ENCODE measurements at places on chromosomes 6 and 20.

GRCh38 chr6:157514659-157515496, 133.9 kb downstream of the ZDHHC14 start:
- no peak for DNase-seq

DNA sequence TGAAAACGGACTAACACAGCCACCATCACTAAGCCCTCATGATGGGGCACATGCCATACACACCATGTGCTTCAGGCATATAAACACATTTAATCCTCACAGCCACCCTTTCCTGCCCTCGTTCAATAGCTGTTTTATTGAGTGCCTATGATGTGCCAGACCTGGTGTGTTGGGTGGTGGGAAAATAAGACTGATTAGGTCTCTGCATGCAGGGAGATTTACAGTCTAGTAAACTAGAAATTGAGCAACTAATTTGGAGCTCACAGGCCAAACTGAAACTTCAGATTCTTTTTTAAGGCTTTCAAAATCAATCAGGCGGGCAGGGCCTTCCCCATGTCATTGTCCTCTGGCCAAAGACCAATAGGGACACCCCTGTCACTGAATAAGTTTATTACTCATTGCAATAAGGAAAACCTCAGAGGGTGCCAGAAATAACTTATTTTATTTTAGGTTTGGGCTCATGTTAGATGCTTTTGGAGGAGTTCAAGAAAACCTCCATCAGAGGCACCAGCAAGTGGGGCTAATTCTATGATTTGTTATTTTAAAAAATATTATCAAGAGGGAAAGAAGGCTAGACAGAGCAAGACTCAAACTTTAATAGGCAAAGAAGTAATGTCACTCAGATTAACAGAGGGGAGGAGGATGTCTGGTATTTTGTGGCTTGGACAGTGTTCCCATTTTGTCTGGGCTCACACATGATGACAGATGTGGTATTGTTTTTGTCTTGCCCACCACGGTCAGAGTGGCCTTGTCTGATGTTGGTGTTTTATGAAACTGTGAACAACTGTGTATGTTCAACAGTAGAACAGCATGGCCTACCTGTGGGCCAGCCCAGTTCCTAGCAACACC, 12.0 kb downstream of the ZFP64 start:
- no peak for DNase-seq

- DNase-seq, result no peak
Measured at GRCh38 chr20:7411075-7411474, 529.2 kb downstream of the HAO1 start.

GRCh38 chr6:148892247-148892646, 145.4 kb downstream of the UST start:
- DNase-seq, result no peak

GRCh38 chr6:104585646-104586045, 274.1 kb downstream of the HACE1 start:
- DNase-seq, result no peak

DNA sequence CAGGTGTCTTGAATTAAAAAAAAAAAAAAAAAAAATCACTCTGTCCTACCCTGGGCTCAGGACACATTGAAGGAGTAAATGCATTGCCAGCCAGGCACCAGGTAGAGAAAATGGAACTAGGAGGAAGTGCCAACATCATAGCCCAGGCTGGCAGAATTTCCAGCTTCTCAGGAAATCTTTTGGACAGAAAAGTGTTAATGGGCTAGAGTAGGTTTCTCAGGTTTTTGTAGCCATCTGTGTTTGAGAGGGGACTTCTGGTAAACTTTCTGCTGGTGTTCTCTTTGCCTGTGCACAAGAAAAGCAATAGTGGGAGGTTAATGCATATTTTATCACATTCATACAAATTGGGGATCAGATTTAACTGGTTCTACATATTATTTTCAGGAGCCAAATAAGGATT, 678.3 kb upstream of the NRSN1 start:
- DNase-seq, result no peak

DNA sequence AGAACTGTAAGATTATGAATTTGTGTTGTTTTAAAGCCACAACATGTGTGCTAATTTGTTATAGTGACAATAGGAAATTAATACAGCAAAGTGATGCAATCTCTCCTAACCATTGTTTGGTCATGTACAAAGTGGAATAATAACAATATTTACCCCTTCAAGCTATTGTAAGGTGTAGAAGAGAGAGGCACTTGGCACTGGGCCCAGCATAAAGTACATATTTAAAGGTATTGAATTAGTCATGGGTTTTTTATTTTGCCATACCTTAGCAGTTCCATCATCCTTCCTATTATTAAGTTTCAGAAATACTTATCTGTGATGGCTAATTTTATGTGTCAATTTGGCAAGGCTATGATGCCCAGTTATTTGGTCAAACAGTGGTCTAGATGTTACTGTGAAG, 322.4 kb upstream of the TSHZ2 start:
- no peak for DNase-seq

DNA sequence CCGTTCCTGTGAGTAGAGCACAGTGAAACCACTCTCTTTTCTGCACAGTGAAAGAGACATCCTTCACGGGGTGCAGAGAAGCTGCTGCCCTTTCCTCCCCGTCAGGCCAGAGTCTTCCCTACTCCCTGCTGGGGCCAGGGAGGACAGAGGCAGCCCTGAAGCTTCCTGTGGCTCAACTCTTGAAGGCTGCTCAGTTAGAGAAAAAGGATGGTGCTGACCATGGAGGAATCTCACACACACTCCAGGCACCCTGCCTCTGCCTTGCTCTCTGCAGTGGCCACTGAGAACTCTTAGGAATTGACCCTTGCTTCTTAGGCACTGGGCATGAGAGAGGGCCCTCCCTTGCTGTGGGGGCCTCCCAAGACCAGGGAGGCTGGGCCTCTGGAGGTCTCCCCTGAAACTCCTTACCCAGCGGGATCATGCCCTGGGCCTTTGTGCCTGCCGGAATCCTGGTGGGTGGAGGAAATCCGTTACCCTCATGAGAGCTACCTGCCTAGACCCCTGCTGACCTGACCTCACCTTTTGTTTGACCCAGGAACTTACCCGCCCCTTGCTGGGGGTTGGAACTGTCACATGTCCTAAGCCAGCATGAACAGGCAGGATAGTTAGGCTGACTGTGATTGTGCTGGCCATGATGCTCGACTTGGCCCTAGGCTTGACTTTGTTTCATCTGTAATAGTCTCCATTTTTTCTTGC, 65.0 kb upstream of the CD93 start:
- no peak for DNase-seq

GRCh38 chr20:56843817-56844216, 214.7 kb downstream of the TFAP2C start:
- DNase-seq, result no peak

DNA sequence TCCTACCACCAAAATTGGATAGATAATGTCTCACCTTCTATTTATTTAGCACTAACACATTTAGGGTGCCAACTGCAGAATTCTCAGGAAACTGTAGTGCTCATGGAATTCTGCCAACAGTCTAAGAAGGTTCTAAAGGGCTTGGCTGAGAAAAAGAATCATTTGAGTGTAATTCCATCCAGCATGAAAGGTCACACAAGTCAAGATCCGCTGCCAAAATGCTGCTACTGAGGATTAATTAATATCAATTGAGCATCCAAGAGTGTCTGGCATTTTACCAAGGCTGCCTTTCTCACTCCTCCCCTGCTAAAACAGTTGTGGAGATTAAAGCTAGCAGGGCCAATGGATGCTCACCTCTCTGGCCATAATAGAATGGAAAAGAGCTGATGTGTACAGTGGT, 112.7 kb downstream of the FHL5 start:
- no peak for DNase-seq

GRCh38 chr20:39142407-39143096, 180.4 kb downstream of the DHX35 start:
- DNase-seq, result no peak

GRCh38 chr6:169701311-169701953, 397 bp downstream of the WDR27 start:
- DNase-seq, result no peak

DNA sequence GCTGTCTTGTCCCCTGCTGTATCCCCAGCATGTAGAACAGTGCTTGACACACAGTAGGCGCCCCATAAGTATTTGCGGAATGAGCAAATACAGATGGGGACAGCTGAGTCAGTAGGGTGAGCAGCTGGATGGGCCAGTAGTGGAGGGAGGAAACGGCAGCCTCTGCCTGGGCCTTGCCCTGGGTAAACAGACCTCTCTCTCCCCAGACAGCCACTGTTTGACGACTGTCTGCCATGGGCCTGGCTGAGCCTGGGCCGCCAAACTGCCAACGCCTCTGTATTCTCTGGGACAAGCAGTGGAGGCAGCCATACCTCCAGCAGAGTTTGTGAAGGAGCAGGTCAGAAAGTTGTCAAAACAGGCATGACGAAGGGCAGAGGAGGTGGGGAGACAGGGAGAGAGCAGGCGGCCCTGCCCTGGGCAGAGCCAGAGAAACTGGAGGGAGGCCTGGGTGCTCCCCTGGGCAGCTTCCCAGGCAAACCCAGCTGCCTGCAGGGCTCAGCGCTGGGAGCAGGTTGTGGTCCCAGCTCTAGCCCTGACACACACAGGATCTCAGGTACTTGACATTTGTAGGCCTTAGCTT, 15.2 kb downstream of the HNF4A start:
- DNase-seq, result no peak

DNA sequence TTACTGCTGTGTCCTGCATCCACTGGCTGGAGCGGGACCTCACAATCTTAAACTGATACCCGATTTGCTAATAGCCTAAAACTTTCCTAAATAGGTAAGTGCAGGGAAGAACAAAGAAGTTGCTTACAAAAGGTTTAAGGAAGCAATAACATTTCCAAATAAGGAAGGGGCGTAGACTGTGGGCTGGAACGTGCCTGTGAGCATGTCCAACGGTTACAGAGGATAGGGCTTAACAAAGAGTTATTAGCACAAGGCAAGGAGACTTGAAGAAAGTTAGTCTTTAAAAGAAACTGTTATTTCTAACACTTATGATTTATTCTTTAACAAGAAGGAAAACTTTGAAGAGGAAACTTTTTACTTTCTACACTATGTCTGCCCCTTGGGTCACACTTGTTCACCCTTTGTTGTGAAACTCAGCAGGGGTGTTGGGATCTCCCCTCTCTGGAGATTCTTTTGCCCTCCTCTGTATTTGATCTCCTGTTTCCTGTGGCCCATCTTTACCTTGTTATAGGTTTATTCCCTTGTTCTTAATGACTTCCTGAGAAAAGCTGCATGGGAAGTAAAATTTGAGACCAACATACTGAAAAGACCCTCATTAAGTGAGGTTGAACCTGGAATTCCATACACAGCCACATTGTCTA, 28.7 kb downstream of the KAT14 start:
- DNase-seq, result no peak

DNA sequence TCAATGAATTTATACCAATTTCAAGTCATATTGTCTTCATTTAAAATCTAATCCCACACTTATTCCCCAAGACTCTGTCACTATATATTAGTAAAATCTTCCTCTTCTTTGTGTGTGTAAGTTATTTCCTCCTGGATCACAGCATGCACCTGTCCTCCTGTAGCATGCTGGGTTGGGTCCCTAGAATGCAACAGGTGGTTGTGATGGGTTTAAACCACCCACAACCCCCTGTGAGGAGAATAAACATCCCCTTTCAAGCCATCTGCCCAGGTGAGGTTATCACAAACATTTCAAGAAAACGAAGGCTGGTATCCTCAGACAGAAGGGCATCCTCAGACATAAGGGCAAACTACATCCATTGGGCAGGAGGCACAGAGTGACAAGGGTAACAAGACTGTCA, 26.4 kb downstream of the DZANK1 start:
- no peak for DNase-seq

DNA sequence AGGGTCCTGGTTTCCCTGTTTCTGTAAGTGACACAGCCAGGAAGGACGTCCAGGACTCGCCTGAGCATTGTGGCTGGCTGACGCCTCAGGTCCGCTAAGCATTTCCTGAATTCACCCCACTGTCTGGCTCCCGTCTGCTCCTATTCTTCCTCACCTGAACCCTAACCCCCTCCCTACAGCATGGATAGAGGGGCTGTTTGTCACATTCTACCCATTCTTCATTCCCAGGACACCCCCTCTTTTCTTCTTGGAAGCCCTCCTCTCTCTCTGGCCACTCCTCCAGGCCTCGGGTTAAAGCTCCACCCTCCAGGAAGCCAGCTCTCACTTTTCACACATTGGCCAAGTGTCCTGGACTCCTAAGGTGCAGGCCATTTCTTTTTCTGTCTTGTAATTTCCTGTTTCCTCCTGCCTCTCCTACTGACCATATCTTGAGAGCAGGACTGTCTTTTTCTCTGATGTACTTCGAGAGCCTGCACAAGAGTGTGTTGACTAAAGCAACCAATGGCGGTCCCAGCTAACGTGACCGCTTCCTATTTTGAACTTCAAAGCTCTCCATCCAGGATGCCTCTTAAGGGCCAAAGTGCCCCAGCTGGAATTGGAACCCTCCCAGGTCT, 24.2 kb upstream of the MYMX start:
- no peak for DNase-seq

DNA sequence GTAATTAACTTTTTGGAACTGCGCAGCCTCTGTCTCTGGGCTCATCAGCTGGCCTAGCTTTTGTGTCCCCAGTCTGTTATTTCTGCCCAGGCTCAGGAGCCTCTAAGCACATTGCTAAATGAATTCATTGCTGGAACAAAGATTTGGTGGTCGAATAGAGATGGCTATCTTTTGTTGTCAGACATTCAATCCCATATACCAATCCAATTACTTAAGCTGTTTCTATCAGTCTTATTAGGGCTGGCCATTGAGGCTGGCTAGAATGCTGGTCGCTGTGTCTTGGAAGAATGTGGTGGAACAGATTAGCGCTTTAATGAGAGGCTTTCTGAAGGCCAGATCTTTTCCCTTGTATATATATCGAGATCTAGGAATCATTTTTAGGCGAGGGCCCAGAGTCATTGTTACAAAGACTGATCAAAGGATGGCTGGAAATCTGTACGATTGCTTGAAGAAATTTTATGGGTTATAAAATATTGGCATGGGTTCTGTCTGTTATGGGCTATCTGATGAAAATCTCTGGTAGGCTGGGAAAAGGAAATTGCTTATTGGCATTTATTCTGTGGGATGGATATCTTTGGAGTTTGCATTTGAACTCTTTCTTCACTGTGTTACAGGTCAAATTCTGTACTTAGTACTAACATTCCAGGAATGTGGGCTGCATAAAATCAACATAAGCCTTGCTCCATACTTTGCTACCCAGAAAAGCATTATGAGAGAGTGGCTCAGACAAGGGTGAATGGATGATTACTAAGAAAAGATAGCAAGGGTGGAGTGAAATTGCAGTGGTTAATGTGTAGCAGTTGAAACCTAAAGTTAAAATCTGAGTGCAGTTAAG, 34.8 kb upstream of the JAG1 start:
- DNase-seq, result no peak

All from CD4-positive, alpha-beta T cell treated with Interleukin-2 at 100 ng/mL for 4 hours (primary cell).